ENCODE measurements at places on chromosomes 7 and 10.

- DNase-seq = no peak
Measured at GRCh38 chr7:148572067-148572522, 18.5 kb upstream of the C7orf33 start.

- DNase-seq = peak; percentile 67
Measured at GRCh38 chr7:95470452-95470851, 15.3 kb upstream of the ASB4 start.

GRCh38 chr10:86248062-86248461 lies 118.5 kb downstream of the GRID1 start:
- DNase-seq = no peak

GRCh38 chr7:5528071-5528814 lies 104.6 kb upstream of the TNRC18 start:
- no peak for DNase-seq

DNA sequence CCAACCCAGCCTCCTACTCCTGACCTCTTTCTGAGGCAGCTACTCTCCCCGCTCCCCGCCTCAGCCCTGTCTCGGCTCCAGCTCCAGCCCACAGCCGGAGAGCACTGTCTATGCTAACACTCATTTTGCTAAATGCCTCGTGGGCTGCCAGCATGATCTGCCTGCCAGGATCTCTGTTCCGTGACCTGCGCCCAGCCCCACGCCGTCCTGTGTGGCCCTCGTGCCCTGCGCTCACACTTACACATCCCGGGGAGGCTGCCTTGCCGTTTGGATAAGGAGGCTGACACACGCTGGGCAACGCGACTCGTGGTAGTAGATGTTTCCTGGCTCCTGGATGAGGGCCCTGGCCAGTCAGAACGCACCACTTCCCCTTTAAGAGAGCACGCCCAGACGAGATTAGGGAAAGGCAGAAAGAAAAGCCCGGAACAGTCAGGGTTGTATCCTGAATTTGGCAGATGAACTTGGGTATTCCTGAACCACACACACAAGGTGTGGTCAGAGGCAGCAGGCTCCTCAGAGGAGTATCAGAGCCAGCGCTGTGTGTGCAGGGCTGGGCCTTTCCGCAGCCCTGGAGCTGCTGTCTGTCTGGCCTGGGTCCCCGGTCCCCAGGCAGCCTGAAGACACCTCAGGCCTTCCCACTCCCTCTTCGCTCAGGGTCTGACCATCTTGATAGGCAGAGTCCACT lies 97.7 kb upstream of the EFCAB10 start:
- DNase-seq = no peak

GRCh38 chr7:70728872-70729552 lies 402.9 kb upstream of the GALNT17 start:
- DNase-seq = peak; percentile 75

- DNase-seq = no peak
Measured at GRCh38 chr7:84152995-84153394, 41.6 kb downstream of the SEMA3A start.

DNA sequence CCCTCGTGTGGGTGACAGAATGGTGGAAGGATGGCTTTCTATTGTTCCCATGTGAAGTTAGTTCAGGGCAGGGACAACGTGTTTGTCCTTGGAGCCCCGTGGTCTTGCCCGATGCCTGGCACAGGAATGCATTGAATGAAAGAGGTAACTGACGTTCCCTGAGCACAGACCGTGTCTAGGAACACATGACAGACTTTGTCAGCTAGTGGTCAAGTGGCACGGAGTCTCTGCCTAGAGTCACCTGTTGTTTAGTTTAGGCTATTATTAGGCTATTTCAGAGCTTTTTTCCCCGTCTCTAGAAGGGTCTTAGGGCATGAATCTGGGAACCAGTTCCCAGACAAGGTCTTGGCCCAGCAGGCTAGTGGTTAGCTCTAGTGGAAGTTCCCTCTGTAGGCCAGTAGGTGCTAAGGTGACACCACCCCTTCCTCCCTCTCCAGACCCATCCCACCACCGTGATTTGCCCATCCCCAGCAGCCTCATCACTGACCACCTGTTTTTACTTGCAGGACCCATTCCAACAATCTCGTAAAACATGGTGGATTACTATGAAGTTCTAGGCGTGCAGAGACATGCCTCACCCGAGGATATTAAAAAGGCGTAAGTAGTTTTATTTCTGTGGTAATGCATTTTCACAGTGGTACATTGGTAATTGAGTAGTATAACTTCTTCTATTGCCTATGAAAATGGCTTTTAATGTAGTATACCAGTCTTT lies 21.4 kb downstream of the DNAJB6 start:
- DNase-seq = no peak

GRCh38 chr10:124717041-124717757 lies 27.0 kb downstream of the FAM53B start:
- DNase-seq = no peak

- no peak for DNase-seq
Measured at GRCh38 chr10:4771554-4772201, 54.3 kb upstream of the AKR1E2 start.

DNA sequence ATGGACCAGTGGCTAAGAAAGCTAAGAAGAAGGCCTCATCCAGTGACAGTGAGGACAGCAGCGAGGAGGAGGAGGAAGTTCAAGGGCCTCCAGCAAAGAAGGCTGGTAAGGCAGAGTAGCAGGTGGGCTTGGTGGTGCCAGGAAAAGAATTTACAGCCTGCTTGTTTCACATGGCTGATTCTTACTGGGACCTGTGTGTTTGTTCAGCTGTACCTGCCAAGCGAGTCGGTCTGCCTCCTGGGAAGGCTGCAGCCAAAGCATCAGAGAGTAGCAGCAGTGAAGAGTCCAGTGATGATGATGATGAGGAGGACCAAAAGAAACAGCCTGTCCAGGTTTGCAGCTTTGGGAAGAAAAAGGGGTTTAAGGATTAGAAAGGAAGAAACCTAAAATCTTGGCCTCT lies 5.0 kb downstream of the NOLC1 start:
- DNase-seq = no peak

- no peak for DNase-seq
Measured at GRCh38 chr10:126669168-126669567, 1.3 kb downstream of the C10orf90 start.

GRCh38 chr7:18538554-18539250 lies 43.2 kb downstream of the HDAC9 start:
- no peak for DNase-seq

- peak; percentile 69 for DNase-seq
Measured at GRCh38 chr7:32507414-32507813, 12.1 kb downstream of the AVL9 start.

- no peak for DNase-seq
Measured at GRCh38 chr7:31778296-31778695, 91.3 kb downstream of the PPP1R17 start.

DNA sequence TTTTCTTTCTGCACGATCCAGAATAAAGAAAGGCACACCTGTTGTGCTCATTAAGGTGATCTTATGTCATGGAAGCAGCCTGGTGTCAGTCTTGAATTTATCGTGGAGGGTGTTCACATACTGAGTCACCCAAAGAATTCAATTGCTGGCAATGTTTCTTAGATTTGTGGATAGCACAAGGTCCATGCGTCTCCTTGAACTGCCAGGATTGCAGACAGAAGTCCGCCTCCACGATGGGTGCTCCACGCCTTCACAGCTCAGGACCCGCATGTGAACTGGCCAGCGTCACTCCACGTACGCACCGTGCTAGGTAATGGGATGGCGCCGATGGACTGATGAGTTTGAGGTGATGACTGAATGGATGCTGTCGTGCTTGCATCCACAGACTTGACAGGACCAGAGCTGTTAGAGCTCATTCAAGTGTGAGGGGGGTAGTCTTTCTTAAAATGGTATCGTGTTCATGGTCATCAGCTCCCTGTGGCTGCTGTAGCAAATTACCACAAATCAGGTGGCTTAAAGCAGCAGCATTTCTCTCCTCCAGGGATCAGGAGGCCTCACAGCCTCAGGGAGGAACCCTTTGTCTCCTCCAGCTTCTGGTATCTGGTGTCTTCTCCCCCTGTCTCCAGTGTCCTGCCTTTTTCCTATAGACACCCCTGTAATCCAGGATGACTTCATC lies 65.4 kb upstream of the DNAJB6 start:
- DNase-seq = no peak

GRCh38 chr10:114856544-114857287 lies 35.1 kb downstream of the FHIP2A start:
- no peak for DNase-seq

- no peak for DNase-seq
Measured at GRCh38 chr7:98934267-98934666, 55.9 kb downstream of the TRRAP start.

DNA sequence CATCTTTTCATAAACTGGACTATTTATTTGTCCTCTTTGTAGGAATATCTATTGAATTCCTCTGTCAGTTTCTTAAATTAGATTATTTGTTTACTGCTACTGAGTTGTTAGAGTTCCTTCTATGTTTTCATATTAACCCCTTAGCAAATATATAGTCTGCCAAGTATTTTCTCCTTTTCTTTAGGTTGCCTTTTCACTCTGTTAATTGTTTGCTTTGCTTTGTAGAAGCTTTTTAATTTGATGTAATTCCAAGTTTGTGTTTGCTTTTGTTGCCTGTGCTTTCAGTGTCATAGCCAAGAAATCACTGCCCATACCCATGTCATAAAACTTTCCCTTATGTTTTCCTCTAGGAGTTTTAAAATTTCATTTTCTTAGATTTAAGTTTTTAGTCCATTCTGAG lies 256.2 kb upstream of the SEMA3A start:
- no peak for DNase-seq

- DNase-seq = no peak
Measured at GRCh38 chr7:18087026-18087686, 59.5 kb upstream of the PRPS1L1 start.

DNA sequence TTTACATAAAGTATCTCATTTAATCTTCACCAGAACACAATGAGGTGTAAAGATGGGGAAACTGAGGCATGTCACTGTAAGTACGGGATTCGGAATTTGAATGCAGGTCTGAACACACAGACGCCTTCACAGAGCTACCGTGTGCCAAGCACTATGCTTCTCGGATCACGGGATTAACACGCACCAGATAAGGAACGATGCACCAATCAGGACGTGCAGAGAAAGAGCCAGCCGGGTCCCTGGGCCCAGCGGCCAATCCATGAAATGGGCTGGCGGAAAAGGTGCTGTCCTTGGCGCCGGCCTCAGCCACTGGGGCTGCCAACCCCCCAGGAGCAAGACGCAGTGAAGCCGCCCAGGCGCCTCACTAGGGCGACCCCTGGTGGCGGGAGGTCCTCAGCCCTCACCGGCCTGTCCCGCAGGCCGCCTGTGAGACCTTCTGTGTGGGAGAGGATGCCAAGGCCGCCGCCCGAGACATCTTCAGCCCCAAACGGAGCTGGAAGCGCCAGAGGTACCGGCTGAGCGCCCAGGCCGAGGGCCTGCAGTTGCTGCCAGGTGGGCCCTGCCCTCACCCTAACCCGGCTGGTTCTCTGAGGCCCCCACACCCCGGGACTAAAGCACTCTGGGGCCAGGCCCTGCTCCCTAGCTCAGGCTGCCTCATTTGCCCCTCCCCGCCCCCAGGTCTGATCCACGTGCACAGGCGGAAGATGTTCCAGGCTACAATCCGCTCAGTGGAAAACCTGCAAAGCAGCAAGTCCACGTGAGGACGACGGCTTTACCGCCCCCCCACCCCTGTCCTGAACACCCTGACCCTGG lies 15.6 kb downstream of the ATG9B start:
- no peak for DNase-seq

DNA sequence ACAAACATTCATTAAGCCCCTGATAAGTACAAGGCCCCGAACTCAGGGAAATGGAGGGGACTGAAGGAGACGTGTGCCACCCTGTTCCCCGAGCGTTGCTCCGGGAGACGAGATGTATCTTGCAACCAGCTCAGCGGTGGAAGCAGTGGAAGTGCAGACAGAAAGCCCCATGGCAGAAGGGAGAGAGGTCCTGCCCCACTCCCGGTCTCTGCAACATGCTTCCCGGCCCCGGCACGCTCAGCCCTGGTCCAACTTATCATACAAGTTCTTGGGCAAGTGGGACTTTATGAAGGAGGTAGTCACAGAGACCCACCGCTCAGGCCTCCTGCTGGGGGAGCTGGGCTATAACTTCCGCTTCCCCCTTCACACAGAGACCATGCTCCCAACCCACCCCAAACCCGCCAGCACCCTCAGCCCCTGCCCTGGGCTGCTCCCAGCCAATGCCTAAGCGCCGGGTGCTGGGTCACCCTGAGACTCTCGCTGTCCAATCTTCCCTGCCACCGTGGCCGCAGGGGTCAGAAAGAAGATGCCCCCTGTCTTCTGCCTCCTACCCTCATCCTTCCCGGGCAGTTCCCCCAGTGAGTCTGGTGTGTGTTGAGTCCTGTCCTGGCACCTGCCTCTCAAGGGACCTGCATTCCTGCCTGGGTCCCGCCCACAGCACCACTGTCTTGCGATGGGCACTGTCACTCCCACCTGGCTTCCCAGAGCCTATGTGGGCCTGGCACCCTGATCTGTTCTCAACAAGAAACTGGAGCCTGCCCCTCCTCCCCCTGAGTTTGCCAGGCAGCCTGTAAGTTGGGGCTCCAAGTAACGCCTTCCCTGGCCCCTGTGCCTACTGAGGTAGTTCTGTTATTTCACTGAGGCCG lies 157.7 kb downstream of the PRKAG2 start:
- no peak for DNase-seq

- peak; percentile 59 for DNase-seq
Measured at GRCh38 chr10:132482090-132482800, 55.3 kb upstream of the INPP5A start.

DNA sequence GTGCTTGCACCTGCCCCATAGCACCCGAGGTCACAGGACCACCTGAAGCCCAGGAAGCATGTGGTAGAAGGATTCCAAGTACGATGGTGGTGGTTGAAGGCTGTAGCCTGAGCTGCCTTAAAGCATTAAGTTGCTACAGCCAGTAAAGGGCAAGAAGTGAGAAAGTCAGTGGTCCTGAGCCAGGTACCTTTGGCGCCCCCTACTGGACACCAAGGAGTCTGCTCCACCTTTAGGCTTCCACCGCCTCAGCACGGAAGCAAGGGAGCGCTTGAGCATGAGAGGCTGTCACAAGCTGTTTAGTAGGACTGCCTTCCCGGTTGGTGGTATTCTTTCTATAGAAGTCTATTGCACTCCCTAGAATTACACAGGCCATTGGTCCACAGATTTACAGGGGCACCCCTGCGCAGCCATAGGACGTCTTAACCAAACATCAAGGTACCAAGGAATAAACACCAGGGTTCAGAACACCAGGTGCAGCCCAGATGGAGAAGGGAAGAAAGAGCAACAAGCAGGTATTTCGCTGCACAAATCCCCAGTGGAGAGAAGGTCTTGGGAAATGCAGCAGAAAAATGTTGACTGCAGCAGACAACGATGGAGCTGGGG lies 2.2 kb downstream of the CRTAC1 start:
- DNase-seq = peak; percentile 59

DNA sequence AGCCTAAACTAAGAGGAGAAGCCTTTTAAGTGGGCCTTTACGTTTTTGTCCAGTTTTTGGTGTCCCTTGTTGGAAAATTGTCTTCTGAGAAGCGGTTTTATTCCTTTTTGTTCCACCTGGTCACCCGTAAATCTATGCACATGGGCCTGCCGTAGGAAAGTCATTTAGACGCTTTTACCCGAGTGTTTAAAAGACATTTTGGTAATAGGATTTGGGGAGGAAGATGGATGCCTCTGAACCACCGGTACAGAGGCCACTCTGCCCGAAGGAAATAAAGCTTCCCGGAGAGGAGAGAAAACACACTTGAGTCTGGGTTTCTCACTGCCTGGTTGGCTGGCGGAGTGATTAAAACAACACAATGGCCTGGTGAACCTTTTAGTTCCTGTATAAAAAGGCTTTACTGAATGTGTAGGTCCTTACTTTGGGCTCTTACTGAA lies 760 bp downstream of the THNSL1 start:
- DNase-seq = peak; percentile 15

- peak; percentile 36 for DNase-seq
Measured at GRCh38 chr10:103659674-103660363, 166.3 kb downstream of the NEURL1 start.

- DNase-seq = no peak
Measured at GRCh38 chr10:116925056-116925455, 75.8 kb downstream of the ENO4 start.

GRCh38 chr7:118288098-118288497 lies 63.6 kb downstream of the ANKRD7 start:
- DNase-seq = no peak

All from SW480 (cell line).